ENCODE measurements at places on chromosomes 3 and 15. TPM values are rescaled to one million over a fixed set of nuclear protein-coding genes. Genes with fewer than 3 reads are reported as not detected.

DNA sequence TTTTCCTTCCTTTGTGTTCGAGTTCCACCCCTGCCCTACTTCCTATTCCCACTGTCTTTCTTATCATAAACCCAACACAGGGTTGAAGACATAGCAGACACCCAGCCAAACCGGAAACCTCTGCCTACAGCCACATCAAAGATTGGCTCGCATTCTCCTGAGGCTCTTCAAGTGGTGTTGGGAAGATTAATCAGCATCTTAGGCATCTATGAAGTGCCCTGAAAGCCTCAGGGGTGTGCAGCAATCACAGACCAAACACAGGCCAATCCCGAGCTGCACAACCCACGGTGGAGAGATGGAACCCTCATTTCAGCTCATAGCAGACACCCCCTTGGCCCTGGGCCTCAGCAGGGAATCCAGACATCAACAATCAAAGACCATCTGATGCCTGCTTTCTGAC lies 255.9 kb downstream of the XXYLT1 start:
- H3K27me3 ChIP-seq: no peaks in the 10 kb centered on the region
- H3K4me3 ChIP-seq: no peak overlapping the region
- no peak overlapping the region for H3K27ac ChIP-seq
- DNase-seq: no peak
- no peaks in the 10 kb centered on the region for H3K4me1 ChIP-seq

- H3K27me3 ChIP-seq: no peaks in the 10 kb centered on the region
- no peak overlapping the region for H3K27ac ChIP-seq
- DNase-seq: no peak
- no peaks in the 10 kb centered on the region for H3K4me1 ChIP-seq
Observed at GRCh38 chr3:117630469-117630868, 920.9 kb downstream of the TUSC7 start.

GRCh38 chr3:116440196-116440595 lies 5.1 kb downstream of the LSAMP start:
- DNase-seq: no peak
- no peak overlapping the region for H3K27ac ChIP-seq
- H3K4me1 ChIP-seq: no peaks in the 10 kb centered on the region
- H3K27me3 ChIP-seq: no peaks in the 10 kb centered on the region
- no peaks in the 10 kb centered on the region for H3K36me3 ChIP-seq

The BBX gene
- 72.1 TPM for polyA plus RNA-seq

The MST1R gene
- 0.18 TPM for polyA plus RNA-seq
